ENCODE measurements at places on chromosomes 7 and 10.
A peak's percentile ranks its signal among the peaks of the same experiment; 100 is the strongest.

- DNase-seq = peak; percentile 70
Observed at GRCh38 chr10:118698421-118698820, 56.3 kb downstream of the CACUL1 start.

DNA sequence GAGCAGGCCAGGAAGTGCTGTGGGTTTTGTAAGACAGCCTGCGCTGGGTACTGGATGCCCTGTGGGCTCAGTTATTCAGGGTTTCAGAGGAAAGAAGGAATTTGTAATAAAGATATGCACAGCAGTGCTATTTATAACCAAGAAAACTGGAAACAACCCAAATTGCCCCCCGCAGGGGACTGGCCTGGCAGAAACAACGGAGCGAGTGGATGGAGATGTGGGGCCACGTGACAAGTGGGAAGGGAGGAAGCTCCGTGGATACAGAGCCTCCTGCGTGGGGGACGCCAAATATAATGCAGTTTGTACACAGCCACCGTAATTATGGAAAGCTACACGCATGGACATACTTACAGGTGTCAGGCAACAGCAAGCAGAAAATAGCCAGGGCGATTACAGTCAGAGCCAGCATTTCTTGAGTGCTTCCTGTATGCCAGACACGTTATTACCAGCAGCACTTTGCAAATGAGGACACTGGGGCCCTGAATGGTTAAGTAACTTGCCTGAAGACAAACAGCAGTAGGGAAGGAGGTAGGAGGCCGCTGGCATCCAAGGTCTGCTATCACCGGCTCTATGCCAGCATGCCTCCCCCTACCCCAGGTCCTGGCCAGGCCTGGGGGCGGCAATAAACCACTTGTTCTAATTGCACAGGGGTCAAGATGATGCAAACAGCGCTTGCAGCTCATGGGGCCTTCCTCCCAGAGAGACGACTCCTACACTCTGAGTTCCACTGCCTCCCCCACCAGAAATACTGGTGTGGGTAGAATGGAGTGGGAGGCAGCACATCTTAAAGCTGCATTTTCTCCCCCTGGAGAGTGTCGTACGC lies 8.7 kb upstream of the CAMK2B start:
- DNase-seq = no peak

GRCh38 chr7:50940621-50941020 lies 157.9 kb upstream of the GRB10 start:
- DNase-seq = no peak

- no peak for DNase-seq
Observed at GRCh38 chr7:140176122-140176701, 571 bp downstream of the KDM7A start.

- DNase-seq = no peak
Observed at GRCh38 chr10:84999929-85000328, 671.5 kb downstream of the CCSER2 start.

DNA sequence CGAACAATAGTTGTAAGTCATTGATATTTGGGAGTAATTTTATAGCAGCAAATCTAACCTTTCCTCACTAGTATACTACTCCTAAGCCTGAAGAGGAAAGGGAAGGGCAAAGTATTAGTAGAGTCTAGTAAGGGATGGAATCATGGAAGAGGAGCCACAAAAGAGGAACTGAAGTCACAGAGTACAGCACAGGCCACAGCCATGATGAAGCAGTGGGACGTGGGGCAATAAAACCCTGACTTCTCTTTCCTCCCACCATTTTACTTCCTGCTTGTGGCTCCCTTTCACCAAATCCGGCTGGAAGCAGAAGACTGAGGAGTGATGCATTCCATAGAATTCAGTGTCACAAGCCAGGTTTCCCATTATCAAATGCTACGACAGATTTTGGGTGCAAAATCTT lies 58.7 kb downstream of the CABCOCO1 start:
- no peak for DNase-seq

DNA sequence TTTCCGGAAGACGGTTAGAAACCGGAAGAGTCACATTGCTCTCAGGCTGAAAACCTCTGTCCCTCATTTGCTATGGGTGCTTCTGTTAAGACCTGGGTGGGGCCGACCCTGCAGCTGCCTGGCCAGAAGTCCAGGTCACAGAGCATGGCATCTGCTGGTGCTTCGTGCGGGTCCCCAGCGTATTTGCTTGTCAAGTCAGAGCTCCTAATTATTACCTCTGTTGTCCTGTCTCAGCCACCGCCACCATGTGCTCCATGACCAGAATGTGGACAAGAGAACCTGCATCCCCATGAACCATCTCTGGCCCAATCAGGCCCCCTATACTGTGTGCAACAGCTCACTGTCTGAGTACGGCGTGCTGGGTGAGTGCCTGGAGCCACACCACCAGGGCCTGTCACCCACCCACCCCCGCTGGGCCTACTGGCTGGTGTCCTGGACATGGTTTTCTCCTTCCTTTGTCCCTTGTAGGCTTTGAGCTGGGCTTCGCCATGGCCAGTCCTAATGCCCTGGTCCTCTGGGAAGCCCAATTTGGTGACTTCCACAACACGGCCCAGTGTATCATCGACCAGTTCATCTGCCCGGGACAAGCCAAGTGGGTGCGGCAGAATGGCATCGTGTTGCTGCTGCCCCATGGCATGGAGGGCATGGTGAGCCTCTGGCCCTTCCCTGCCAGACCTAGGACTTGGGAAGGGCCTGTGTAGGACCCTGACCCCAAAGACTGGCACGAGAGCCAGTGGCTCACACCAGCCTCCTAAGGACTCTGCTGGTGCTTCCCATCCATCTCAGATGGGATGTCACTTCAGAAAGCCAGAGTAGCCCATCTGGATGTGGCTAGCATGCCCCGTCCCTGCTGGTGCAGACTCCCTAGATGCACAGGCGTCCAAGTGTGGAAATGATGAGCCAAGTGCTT lies 51.3 kb upstream of the ZMIZ2 start:
- DNase-seq = no peak

- no peak for DNase-seq
Observed at GRCh38 chr10:80485946-80486764, 32.0 kb downstream of the TSPAN14 start.

GRCh38 chr10:22617051-22617450 lies 97.3 kb downstream of the PIP4K2A start:
- no peak for DNase-seq

DNA sequence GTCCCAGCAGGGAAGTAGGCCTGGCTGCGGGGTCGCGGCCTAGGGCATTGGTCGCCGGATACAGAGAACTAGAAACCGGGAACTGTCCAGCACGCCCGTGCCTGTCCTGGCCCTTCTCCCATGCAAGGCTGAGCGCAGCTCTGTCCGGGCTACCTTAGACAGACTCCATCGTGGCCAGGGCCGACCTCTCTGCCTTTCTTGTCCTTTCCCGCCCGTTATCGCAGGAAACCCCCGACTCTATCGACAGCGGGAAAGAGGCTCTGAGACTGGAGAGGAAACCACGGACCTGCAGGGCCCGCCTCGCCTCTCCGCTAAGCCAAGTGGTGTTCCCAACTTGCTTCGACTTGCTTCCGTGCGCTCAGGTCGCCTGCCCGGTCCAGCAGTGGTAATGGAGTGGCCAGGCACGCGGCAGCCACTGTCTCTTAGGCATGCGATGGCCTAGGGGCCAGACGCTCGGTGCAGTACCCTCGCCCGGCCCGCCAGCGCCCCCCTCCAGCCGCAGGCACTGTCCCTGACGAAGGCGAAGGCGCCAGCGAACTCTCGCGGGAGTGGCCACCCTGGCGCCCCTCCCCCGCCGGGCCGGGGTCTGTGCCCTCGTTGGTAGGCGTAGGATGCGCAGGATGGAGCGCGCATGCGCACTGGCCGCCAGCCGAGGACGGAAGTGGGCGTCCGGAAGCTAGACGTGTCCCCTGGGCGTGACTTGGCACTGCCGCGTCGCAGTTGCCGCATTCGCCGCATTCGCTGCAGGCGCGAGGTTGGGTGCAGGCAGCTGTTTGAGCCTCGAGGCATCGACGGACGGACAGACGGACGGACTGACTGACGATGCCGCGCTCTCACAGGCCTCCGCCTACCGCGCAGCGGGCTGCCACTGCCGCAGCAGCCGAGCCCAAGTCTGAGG lies 54.4 kb downstream of the MCMBP start:
- no peak for DNase-seq

GRCh38 chr7:2517026-2517425 lies 2.5 kb upstream of the LFNG start:
- no peak for DNase-seq

GRCh38 chr7:158856883-158857668 lies 718 bp downstream of the DYNC2I1 start:
- no peak for DNase-seq

- DNase-seq = no peak
Observed at GRCh38 chr10:70271996-70272924, 11.5 kb downstream of the NPFFR1 start.

DNA sequence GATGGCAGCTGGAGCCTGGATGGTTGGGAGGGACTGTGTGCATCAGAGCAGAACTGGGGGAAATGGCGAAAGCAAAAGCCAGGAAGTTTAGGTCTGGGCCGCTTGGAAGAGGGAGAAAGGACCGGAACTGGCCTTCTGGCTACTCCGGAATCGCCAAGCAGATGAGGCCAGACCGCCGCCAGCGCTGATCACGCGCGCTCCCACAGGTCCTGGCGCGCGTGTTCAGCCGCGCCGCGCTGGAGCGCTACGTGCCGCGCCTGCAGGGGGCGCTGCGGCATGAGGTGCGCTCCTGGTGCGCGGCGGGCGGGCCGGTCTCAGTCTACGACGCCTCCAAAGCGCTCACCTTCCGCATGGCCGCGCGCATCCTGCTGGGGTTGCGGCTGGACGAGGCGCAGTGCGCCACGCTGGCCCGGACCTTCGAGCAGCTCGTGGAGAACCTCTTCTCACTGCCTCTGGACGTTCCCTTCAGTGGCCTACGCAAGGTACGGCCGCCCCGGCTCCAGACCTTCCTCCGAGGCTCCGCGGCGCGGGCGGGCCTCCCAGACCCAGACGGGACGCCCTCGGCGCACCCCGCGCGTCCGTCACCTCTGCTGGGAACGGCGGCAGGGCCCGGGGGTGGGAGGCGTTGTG lies 2.0 kb downstream of the CYP26C1 start:
- DNase-seq = peak; percentile 47

Measured in stimulated activated CD4-positive, alpha-beta T cell treated with anti-CD3 and anti-CD28 coated beads, Interleukin-4, amount 100 ng/mL, for 1 hour (primary cell).